A549 treated with GW870086 at 1 μM for 4 hours (cell line): ENCODE measurements at places on chromosomes 5 and 9. TPM values are rescaled to one million over a fixed set of nuclear protein-coding genes. Genes with fewer than 3 reads are reported as not detected.

NAIP gene
- total RNA-seq, result 0.18 to 0.70 TPM (median 0.48 TPM) in 5 replicates

PCDHA3 gene
- 0.78 to 1.3 TPM (median 0.88 TPM) in 5 replicates for total RNA-seq

CAAP1 gene
- total RNA-seq, result 16.8 to 22.7 TPM (median 20.2 TPM) in 5 replicates

IFNA13 gene
- total RNA-seq, result not detected in 5 replicates

PTPN3 gene
- total RNA-seq, result 16.0 to 21.4 TPM (median 18.5 TPM) in 5 replicates

LRRC70 gene
- 0.07 to 0.32 TPM (median 0.16 TPM) in 5 replicates for total RNA-seq

EFNA5 gene
- total RNA-seq, result 18.9 to 27.6 TPM (median 23.7 TPM) in 5 replicates

SOX30 gene
- 0.07 to 0.10 TPM in 2 of 5 replicates, not detected in the others for total RNA-seq

ACER2 gene
- 2.3 to 3.1 TPM (median 2.9 TPM) in 5 replicates for total RNA-seq

AP3B1 gene
- 28.5 to 34.9 TPM (median 31.3 TPM) in 5 replicates for total RNA-seq

PRR16 gene
- total RNA-seq, result 0.12 TPM in 1 of 5 replicates, not detected in the others

TICAM2 gene
- 0.72 to 1.4 TPM (median 1.3 TPM) in 5 replicates for total RNA-seq

IRX4 gene
- 0.25 to 0.53 TPM (median 0.45 TPM) in 5 replicates for total RNA-seq

MAMDC2 gene
- 0.19 to 0.32 TPM (median 0.23 TPM) in 5 replicates for total RNA-seq

GRXCR2 gene
- total RNA-seq, result not detected in 5 replicates

GPR151 gene
- total RNA-seq, result not detected in 5 replicates

LECT2 gene
- total RNA-seq, result not detected in 5 replicates
